ENCODE measurements at places on chromosomes 2 and 18.
A peak's percentile ranks its signal among the peaks of the same experiment; 100 is the strongest.

DNA sequence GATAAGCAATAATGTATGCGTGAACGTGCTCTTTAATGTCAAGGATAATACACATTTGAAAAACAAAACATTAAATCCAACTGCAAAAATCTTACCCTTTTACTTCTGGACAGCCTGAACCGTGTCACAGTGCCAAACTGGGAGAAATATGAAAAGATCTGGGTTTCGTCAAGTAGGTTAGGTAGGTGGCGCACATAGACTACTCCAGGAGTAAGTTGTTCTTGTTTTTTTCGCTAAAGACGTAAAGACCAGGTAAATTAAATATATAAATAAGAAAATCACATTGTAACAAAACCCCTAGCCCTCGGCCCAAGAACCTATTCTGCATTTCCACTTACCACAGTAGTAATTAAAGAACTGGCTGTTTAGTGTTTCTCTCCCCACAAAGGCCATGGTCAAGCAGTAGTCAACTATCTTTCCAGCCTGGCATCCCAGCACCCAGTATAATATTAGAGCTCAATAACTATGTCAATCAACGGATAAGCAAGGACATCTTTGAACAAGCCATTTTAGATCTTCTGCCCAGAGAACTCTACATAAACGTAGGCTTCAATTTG is 1.1 kb downstream of the NIFK start:
- peak overlapping the region; percentile 100 for H3K4me3 ChIP-seq
- DNase-seq, result no peak
- peak overlapping the region; percentile 81 for H3K27ac ChIP-seq
- peaks cover 7% of the 10 kb centered on the region for H3K4me1 ChIP-seq

DNA sequence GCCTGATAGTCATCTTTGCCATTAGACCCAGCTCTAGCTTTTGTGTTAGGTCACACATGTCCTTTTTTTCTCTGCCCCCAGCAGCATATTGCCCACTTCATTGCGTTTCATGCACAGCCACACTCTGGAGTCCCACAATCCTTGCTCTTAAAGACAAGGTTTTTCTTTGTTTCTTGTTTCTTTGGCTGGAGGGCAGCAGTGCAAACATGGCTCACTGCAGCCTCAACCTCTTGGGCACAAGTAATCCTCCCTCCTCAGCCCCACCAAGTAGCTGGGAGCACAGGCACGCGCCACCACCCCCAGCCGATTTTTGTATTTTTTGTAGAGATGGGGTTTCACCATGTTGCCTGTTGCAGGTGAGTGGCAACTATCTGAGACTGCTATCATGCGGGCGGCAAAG is 16.9 kb upstream of the PAPOLG start:
- peaks cover 3% of the 10 kb centered on the region for H3K4me1 ChIP-seq
- H3K36me3 ChIP-seq, result no peaks in the 10 kb centered on the region
- H3K27ac ChIP-seq, result no peak overlapping the region
- no peak for DNase-seq
- H3K4me3 ChIP-seq, result no peak overlapping the region

GRCh38 chr2:168247341-168248261 is at the start of gene STK39:
Gene STK39, minus strand, starts transcription at chr2:168247595. Its CDS starts 160 bp downstream, at chr2:168247435.
- H3K4me1 ChIP-seq, result peaks cover 20% of the 10 kb centered on the region
- H3K27ac ChIP-seq, result peak within 1 kb of the TSS; percentile 73
- no peaks in the 10 kb centered on the region for H3K36me3 ChIP-seq
- peak; percentile 15 for DNase-seq

DNA sequence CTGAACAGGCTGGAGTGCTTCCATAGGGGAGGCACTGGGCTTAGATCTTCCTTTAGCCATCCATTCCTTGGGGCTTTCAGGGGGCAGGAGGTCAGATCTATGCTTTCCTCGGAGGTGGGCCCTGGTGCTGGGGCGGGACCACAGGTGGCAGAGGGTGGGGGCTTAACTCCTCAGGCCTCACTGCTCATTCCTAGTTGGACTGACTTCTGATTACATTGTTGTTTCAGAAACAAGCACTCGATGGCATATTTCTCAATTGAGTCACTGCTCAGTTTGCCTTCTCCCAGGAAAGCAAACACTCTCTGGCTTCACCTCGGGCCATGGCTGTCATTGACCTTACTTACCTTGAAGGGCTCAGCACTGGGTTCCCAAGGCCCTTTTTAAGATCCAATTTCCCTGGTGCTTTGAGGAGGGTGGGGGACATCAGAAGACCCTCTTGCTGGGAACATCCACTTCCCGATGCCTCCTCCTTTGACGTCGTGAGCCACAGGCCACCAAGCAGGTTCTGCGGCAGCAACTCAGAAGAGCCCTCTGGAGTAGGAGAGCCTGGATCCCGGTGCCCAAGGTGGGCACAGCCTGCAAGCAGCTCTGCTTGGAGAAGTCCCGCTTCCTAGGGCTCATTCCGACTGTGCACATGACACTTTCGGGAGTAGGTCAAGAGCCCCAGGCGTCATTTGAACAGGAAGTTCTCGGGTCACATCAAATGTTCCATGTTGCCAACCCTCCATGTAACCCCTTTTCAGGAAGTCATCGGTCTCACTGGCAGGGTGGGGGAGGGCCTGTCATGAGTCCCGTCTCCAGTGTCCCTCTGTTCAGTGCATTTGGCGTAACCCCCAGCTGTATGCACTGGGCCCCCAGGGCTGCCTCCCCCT is 40.6 kb downstream of the SDC1 start:
- no peak for DNase-seq
- no peaks in the 10 kb centered on the region for H3K36me3 ChIP-seq
- H3K4me3 ChIP-seq, result no peak overlapping the region
- H3K4me1 ChIP-seq, result no peaks in the 10 kb centered on the region
- no peak overlapping the region for H3K27ac ChIP-seq

DNA sequence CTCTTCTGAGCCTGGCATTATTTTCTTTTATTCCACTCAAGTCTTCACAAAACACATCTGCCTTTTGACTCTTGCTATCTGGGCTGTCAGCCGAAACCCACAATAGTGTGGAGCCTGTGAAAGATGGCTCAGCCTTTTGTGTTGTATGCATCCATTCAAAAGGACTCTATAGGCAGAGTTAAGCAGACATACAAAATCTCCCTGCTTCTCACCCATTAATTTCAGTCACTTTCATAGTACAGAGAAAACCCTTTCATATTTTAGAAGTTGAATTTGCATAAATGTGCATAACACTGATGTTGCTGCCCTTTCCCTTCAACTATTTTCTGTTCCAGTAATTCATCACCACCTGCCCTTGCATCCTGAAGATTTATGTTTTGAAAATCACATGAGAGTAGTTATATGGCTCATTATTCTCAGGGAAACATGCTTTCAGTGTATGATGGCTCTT is 154.6 kb downstream of the EVA1A start:
- H3K4me3 ChIP-seq, result no peak overlapping the region
- H3K36me3 ChIP-seq, result no peaks in the 10 kb centered on the region
- H3K4me1 ChIP-seq, result no peaks in the 10 kb centered on the region
- no peak for DNase-seq
- H3K27ac ChIP-seq, result no peak overlapping the region

DNA sequence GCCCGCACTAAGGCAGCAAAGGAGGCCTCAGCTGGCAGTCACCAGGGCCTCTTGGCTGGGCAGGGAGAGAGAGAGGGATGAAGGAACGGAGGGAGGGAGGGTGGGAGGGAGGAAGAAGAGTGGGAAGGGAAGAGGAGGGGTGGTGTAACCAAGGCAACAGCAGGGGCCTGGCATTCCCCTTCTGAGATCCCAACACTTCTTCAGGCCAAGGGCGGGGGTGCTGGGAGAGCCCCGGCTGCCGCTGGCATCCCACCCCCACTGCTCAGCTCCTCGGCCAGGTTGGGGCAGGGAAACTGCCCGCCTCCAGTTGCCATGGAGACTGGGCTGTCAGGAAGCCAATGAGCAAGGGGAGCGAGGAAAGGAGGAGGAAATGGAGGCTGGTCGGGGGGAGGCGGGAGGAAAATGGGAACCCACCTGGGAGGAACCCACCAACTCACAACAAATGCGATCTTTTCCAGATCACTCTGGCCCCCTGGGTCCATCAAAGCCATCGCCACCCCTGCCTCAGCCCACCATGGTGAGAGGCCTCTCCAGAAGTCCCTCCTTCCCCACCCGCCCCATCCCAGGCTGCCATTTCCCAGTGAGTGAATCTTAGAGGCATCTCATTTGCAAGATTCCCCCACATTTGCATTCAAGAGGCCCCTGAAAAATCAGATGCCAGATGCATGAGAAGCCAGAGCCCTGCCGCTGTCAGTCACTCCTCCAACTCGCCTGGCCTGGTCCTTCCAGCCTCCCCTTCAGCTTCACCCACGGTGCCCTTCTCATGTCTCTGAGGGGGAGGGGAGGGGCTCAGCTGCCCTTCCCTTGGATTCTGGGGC is 12.4 kb downstream of the SH2D6 start:
- H3K4me1 ChIP-seq, result peaks cover 3% of the 10 kb centered on the region
- no peak overlapping the region for H3K4me3 ChIP-seq
- no peak overlapping the region for H3K27ac ChIP-seq
- no peaks in the 10 kb centered on the region for H3K27me3 ChIP-seq
- no peak for DNase-seq

GRCh38 chr2:124250433-124250832 is 225.3 kb downstream of the CNTNAP5 start:
- H3K36me3 ChIP-seq, result no peaks in the 10 kb centered on the region
- no peak overlapping the region for H3K4me3 ChIP-seq
- H3K27ac ChIP-seq, result no peak overlapping the region
- DNase-seq, result no peak
- no peaks in the 10 kb centered on the region for H3K4me1 ChIP-seq
- no peaks in the 10 kb centered on the region for H3K27me3 ChIP-seq

GRCh38 chr2:150526827-150527226 is 39.4 kb upstream of the RND3 start:
- DNase-seq, result no peak
- no peaks in the 10 kb centered on the region for H3K27me3 ChIP-seq
- no peaks in the 10 kb centered on the region for H3K4me1 ChIP-seq
- H3K36me3 ChIP-seq, result no peaks in the 10 kb centered on the region
- H3K4me3 ChIP-seq, result no peak overlapping the region

GRCh38 chr2:10239561-10239967 is 63.1 kb upstream of the HPCAL1 start:
- no peaks in the 10 kb centered on the region for H3K4me1 ChIP-seq
- no peaks in the 10 kb centered on the region for H3K36me3 ChIP-seq
- no peak overlapping the region for H3K4me3 ChIP-seq

DNA sequence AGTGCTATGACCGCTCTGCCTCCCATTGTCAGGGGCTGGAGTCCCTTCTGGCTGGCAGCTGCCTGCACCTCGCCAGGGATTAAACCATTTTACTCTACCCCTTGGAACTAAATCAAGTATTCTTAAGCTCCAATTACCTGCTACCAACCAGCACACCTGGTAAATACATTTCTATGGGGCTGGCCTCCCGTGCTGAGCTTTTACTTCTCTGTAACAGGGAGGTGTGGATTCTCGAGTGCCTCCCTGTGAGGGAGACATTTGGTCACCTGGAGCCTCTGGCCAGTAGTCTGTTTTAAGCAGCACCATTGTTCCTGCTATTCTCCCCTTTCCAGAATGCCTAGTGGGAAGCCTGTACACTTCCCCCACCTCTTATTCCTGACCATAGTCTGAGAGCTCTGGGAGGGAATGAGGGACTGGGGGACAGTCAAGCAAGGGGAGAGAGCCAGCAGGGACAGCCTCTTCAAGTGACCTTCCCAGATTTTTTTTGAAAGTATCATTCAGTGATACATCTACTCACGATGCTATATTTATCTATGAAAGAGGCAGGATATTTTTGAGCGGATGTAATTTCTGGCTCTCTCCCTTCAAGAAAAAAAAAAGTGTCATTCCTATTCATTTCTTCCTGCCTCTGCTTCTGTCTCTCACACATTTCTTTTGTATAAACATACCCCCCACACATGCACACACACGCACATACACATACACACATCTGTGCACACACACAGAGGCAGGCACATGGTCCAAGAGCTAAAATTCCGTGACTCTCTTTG is 112.8 kb downstream of the CAPN13 start:
- H3K4me1 ChIP-seq, result peaks cover 60% of the 10 kb centered on the region
- H3K27ac ChIP-seq, result peak overlapping the region; percentile 97
- H3K36me3 ChIP-seq, result no peaks in the 10 kb centered on the region

DNA sequence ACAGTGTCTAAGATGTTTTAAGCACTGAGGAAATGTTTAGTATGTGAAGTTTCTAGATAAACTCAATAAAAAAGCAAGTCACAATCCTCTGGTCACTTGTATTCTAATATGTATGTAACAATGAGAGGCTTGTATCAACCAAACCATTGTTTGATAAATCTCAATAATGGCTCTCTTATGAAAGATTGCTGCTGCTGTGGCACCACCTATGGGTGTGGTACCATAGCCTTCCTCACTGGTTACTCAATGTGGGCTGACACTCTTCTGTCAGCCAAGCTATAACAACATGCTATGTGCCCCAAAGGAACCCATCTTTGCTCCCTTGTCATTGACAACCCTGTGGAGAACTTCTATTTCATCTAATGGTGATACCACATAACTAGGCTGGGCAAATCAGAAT is 12.6 kb upstream of the RAB1A start:
- H3K4me3 ChIP-seq, result no peak overlapping the region
- DNase-seq, result no peak
- H3K4me1 ChIP-seq, result no peaks in the 10 kb centered on the region
- no peak overlapping the region for H3K27ac ChIP-seq
- no peaks in the 10 kb centered on the region for H3K27me3 ChIP-seq

GRCh38 chr2:191999101-191999841 is 152.4 kb upstream of the CAVIN2 start:
- no peaks in the 10 kb centered on the region for H3K36me3 ChIP-seq
- H3K27me3 ChIP-seq, result no peaks in the 10 kb centered on the region
- no peak for DNase-seq
- no peak overlapping the region for H3K27ac ChIP-seq

- H3K27me3 ChIP-seq, result no peaks in the 10 kb centered on the region
- H3K27ac ChIP-seq, result no peak overlapping the region
- no peaks in the 10 kb centered on the region for H3K4me1 ChIP-seq
- H3K4me3 ChIP-seq, result no peak overlapping the region
- no peak for DNase-seq
Observed at GRCh38 chr2:187148059-187148714, 299.2 kb upstream of the ZSWIM2 start.

DNA sequence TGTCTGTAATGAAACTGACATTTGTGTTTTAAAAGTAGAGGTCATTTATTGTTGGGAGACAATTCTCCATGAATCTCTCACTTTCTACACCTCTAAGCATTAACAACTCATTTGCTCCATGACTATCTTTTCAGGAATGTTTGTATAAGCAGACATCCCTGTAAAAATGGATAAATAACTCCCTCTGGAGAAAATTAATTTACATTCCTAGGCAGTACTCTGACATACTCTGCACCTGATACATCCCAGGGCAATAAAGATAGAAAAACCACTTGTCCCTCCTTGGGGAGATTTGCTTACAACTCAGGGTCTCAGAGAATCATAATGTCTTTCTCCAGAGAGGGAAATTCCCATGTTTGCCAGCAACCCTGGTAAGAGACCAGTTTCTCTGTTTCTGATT is 1037.7 kb upstream of the SLC39A10 start:
- no peak overlapping the region for H3K4me3 ChIP-seq
- no peak overlapping the region for H3K27ac ChIP-seq
- H3K27me3 ChIP-seq, result no peaks in the 10 kb centered on the region
- no peak for DNase-seq
- no peaks in the 10 kb centered on the region for H3K4me1 ChIP-seq

Data from thoracic aorta (tissue), 2 donors.